AG10803 (cell line): ENCODE measurements at places on chromosomes 11 and 22.

DNA sequence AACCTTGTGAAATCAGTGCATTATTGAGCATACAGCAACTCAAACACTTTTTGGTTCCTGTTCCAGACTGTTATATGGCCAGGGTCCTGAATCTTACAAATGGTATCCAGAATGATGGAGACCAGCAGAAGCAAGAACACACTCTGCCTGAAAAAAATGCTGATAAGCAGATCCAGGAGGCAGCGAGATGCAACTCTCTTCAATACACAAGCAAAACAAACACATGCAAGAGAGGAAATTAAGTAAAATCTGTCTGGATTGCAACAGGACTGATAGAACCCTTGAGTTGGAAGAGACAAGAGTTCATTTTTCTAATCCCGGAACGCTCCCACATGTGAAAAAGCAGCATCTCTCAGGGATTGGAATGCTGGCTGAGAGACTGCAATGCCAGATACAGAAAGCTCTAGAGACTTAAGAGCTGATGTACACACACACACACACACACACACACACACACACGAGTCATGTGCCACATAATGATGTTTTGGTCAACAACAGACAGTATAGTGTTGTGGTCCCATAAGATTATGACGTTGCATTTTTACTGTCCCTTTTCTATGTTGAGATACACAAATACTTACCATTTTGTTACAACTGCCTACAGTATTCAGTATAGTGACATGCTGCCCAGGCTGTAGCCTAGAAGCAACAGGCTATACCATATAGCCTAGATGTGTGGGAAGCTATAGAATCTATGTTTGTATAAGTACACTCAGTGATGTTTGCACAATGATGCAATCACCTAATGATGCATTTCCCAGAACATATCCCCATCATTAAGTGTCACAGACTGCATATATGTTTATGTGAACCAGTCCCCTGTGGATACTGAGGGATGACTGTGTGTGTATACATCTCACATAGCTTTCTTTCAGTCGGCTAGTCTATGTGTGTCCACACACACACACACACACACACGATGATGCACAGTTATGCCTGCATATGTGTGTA lies 406.6 kb downstream of the LARGE1 start:
- DNase-seq, result peak; percentile 80

- no peak for DNase-seq
Measured at GRCh38 chr11:17328871-17329494, 22.6 kb upstream of the NCR3LG1 start.

GRCh38 chr11:71489311-71490043 lies 36.5 kb downstream of the NADSYN1 start:
- DNase-seq, result no peak

DNA sequence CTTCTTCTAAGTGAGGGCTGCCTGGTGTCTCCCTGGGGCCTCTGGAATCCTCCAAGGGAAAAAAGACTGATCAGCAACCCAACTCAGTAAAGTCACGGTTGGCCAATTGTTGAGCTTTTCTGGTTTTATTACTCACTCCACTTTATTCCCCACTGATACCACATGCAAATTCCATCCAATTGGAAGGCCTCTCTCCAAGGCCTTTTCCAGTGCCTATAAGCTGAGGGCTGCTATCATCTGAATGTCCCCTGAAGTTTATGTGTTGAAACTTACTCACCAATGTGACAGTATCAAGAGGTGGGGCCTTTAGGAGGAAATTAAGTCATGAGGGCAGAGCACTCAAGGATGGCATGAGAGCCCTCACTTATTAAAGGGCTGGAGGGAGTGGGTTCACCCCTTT lies 463.3 kb downstream of the BUD13 start:
- DNase-seq, result no peak

GRCh38 chr11:80362563-80363340 lies 921.9 kb upstream of the TENM4 start:
- no peak for DNase-seq

DNA sequence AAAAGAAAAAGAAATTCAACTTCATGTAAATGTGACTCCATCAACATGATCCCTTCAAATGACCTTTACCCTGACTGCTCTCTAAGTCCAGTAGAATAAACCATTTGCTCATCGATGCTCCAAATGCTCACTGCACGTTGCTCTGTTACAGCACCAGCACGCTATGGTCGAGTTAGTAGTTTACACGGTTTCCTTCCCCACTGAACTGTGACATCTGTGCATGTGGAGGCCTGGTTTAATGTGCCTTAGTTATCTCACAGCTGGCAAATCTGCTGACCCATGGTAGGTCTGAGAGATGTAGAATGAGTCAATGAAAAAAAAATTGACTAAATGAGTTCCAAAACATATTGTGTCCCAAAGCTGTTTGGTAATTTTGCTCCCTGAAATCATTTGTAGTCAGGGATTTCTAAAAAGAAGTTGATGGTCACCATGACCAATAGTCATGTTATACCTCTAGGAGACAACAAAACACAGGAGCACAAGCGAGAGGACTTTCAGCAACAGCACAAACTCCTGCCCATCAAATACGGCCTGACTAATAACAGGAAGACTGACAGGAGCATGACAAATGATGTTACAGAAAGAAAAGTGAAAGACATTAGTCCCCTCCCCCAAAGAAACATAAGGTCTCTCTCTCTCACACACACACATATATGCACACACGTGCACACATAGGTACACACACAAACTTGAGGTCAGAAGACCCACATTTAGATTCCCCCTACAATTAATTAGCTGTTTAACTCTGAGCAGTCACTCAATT lies 624.5 kb downstream of the OPCML start:
- DNase-seq, result no peak

GRCh38 chr11:128728767-128729587 lies 35.1 kb downstream of the FLI1 start:
- DNase-seq, result no peak

DNA sequence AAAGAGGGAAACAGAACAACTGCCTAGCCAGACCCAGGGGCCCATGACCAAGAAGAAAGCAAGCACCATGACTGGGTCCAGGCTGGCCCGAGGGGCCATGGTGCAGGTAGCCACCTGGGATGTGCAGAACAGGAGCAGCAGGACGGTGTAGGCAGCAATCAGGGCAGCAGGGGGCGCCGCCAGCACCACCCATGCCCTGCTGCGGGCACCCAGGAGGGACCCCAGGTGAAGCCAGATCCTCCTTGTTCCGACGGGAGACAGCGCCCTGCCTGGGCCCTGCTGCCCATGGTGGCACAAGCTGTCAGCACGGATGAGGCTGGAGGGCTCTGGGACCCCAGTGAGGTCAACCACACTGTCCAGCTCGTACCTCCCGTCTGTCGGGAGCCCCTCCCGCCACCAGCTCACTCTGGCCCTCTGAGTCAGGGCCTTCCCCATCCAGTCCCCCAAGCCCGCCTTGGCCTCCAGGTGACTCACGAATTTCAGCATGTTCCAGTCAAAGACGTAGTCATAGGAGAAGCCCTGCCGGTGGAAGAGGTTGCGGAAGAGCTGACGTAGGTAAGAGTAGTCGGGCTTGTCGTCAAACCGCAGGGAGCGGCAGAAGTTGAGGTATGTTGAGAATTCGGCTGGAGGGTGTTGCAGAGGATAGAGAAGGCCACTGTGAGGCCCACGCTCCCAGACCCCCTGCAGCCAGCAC lies 18.8 kb downstream of the CSNK1E start:
- peak; percentile 60 for DNase-seq
